ENCODE measurements at places on chromosomes 5 and 9.

GRCh38 chr5:40410964-40411635 lies 268.6 kb upstream of the PTGER4 start:
- DNase-seq: no peak

GRCh38 chr5:56142614-56143372 lies 90.3 kb downstream of the ANKRD55 start:
- DNase-seq: no peak

DNA sequence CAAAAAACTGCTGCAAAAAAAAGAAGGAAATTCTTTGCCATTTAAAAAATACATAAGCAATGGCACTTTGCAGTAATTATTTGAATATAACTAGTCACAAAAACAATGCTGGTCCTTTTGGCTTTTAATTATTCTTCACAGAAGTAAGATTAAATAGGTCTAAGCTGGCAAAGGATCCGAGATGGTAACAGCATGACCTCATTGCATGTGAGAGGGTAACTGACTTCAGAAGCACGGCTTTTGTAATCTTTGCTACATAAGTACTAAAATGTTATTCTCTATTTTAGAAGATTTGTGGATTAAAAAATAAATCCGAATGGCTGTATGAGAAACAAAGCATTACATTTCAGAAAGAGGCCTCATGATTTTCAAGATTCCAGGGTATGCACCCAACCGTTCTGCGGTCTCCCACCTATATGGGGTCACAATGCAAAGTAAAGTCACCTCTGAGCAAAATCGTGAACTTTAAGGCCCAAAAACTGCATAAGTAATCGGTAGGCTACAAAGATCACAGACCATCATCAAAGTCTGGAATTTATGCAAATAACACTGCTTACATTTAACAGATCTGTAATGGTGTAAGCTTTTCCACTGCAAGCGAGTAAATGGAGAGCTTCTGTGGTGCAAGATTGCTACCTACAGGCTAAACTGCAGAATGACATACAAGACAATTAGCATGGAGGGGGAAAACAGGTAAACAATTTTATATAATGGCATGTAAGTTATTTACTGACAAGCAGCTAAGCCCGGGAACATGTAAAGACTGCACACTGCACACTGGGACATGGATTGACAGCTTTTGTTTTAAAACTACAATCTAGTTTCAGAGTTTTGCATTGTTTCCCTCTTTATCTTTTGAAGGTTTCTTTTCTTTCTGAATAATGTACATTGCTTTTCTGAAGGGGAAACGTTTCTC lies 231.6 kb downstream of the SLF1 start:
- no peak for DNase-seq

DNA sequence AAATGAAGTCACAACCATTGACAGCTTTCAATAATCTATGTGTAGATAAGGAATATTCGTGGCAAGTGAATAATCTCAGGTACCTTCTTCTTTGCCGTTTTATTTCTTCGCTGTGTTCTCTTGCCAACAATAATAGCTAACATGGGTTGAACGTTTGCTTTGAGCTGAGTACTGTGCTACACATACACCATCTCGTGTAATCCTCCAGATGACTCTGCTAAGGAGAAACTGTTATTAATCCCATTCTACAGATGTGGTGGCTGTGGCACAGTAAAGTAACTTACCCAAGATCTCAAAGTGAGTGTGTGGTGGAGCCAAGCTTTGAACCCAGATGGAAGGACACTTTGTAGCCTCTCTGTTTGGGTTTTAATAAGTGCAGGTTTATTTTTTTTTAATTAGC lies 179.7 kb downstream of the C9orf152 start:
- no peak for DNase-seq

DNA sequence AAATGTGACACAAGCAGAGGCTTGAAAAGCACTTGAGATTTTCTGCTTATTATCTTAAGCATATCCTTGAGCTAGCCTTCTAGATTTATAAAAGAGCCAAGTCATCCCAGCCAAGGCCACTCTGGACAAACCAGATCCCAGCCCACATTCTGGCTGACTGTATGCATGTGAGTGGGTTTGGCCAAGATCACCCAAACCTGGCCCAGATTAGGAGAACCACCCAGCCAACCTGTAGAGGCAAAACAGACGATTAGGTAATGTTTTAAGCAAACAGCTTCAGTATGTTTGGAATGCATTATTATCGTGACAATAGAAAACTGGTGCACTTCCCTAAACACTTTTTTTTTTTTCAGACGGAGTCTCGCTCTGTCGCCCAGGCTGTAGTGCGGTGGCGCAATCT lies 151.9 kb downstream of the SPATA31D1 start:
- DNase-seq: no peak

DNA sequence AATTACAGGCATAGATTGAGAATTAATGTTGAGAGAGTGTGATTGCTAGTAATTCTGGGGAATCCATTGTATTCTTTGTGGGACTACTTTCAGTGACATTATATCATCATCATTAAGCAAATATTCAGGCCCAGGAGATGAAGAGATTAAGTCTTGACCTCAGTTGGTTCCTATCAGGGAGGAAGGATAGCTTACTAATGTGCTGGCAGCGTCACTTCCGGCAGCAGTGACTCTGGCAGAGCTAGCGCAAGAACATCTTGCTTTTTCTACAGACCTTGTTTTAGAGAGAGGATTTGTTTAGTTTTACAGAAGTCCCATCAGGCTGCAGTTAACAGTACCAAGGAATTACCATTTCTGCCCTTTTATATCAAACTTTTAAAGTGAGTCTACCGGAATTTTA lies 20.3 kb downstream of the OSTF1 start:
- DNase-seq: no peak

DNA sequence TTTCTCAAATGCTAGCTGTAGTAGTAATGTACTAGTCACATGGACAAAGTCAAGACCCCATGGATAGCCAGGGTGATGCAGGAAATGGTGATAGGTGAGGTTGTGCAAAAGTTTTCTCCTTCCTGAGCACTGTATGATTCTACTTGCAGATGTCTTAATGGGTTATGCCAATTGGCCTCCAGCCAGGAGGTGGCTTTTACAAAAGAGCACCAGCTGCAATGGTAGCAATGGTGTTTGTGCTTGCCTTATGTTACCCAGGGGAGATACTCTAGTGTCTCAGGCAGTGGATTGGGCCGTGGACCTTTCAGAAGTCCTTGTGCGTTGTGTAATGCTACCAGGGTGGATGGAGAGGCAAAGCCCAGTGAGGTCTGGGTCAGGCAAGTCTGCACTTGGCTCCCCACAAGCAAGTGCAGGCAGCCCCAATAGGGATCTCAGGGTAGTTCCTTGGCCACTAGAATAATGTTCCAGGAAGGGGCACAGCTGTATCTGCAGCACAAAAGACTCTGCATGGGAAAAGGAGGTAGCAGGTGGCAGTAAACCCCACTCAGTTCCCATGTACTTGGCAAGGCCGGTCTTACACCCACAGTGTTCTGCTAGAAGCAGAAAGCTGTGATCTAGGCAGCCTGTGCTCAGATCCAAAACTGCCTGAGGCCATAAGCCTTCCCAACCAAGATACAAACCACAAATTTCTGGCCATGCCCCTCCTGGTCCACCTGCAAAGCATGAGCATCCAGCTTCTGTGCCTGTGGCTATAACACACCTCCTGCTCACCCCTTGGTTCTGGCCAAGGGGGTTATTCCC lies 46.4 kb upstream of the EDIL3 start:
- no peak for DNase-seq

DNA sequence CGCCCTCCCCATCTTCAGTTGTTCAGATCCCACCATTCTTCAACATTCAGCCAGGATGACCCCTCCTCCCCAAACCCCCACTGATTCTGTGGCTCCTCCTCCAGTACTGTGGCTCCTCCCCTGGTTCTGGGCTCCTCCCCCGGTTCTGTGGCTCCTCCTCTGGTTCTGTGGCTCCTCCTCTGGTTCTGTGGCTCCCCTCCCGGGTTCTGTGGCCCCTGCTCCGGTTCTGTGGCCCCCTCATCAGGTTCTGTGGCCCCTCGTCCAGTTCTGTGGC lies 32.8 kb downstream of the C5orf15 start:
- no peak for DNase-seq
